ENCODE measurements at places on chromosomes 12 and 14. TPM values are rescaled to one million over a fixed set of nuclear protein-coding genes. Genes with fewer than 3 reads are reported as not detected.

Gene MUCL1
- total RNA-seq = not detected

Gene CMTM5
- not detected for total RNA-seq

Gene CD27
- not detected for total RNA-seq

Gene KRT2
- not detected for total RNA-seq

Measured in smooth muscle cell of the coronary artery (primary cell).